HCEC 1CT (cell line): ENCODE measurements at places on chromosomes 16 and 17.
A peak's percentile ranks its signal among the peaks of the same experiment; 100 is the strongest.

DNA sequence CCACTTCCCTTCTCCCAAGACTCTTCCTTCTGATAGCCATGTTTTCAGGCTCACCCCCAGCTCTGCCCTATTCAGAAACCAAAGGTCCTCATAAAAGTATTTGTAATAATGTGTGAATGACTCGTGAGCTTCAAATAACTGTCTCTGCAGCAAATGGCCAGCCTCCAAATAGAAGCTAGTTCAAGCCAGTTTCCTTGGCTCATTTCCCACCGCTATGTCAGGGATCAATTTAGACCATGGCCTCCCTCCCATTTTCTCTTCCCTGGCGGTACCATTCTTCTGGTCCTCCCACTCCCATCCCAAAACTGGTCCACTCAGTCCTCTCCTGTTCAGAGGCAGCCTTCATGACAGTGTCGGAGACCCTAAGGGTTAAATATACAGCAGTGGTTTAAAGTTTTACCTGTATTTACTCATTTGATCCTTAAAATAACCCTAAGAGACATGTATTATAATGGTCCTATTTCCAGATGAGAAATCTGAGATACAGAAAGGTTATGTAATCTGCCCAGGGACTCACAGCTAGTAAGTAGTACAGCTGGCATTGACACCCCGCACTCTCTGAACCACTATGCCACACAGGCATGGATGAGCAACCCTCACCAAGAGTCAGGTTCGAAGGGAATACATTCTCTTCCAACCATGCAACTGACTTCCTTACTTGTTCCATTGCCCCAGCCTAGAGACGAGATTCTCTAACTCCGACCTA, 42.9 kb downstream of the GAS7 start:
- DNase-seq = no peak

- no peak for DNase-seq
Observed at GRCh38 chr17:65780111-65780510, 218.7 kb upstream of the AXIN2 start.

DNA sequence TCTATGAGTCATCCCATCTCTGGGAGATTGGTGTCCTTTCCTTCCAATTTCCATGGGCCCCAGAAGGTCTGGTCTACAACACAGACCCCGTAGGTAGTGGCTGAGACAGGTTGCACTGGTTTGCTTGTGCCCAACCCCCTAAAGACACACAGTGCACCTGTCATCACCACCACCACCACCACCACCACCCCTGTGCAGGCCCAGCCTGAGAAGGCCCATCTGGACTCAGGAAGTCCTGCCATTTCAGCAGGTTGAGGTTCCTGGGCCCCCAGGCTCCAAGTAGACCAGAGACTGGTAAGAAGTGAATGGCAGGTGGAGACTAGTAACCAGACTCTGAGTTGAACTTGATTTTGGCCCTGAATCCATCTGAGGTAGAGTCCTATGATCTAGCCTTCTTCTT, 25.9 kb upstream of the PHB1 start:
- DNase-seq = no peak

- no peak for DNase-seq
Observed at GRCh38 chr16:85473323-85473722, 139.8 kb upstream of the GSE1 start.

GRCh38 chr16:19135896-19136438, 22.2 kb downstream of the ITPRIPL2 start:
- DNase-seq = peak; percentile 50

DNA sequence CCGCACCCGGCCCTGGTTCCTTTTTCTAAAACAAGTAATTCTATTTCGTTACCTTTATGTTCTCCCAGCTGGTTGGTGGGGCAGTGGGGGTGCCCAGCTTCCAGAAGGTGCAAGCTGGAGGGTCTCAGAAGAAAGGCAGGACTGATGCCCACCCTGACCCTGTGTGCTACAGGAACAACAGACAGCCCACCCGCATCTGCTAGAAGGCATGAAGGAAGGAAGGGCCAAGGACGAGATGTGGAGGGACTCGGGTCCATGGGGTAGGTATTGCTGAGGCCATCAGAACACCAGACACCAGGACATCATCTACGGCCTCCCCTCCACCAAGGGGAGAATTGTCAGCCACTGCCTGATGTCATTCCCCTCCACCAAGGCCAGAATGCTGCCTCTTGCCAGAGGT, 6.4 kb upstream of the CYTH1 start:
- no peak for DNase-seq

DNA sequence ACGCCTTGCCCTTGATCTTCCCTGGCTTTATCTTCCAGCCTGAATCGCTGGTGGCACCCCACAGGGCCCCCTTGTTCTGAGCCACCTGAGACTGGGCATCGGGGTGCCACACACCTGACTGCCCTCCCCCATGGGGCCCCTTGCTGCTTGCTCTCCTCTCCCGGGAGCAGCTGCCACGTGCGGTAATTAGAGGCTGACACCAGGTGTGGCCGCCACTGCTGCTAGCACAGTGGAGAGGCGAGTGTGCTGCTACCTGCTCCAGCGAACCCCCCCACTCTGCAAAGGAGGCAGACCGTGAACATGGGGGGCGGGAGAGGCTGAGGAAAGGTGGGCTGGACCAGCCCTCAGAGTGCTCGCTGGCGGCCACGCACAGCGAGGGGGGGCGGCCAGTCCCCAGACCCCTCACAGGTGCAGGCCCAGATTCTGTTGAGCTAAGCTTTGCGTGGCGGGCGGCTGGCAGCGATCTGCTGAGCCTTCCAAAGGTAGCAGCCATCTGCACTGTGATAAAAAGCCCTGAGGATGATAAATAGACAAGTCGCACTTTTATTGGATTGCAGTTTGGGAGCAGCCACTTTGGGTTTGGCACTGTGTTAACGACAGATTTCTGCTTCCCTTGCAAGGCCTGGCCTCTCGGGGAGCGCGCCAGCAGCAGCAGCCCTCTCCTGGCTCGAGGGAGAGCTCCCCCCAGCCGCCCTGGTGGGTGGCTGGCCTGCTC, 167.9 kb upstream of the GSE1 start:
- DNase-seq = no peak

GRCh38 chr16:63185235-63185780, 1149.1 kb upstream of the CDH8 start:
- no peak for DNase-seq

GRCh38 chr17:79810130-79811010, 13.5 kb upstream of the CBX8 start:
- DNase-seq = peak; percentile 88

- DNase-seq = no peak
Observed at GRCh38 chr17:61470530-61471136, 18.4 kb downstream of the TBX4 start.

GRCh38 chr17:50266384-50267073, 7.7 kb upstream of the TMEM92 start:
- peak; percentile 69 for DNase-seq

GRCh38 chr16:68361485-68361884, 50.7 kb downstream of the PRMT7 start:
- DNase-seq = no peak

DNA sequence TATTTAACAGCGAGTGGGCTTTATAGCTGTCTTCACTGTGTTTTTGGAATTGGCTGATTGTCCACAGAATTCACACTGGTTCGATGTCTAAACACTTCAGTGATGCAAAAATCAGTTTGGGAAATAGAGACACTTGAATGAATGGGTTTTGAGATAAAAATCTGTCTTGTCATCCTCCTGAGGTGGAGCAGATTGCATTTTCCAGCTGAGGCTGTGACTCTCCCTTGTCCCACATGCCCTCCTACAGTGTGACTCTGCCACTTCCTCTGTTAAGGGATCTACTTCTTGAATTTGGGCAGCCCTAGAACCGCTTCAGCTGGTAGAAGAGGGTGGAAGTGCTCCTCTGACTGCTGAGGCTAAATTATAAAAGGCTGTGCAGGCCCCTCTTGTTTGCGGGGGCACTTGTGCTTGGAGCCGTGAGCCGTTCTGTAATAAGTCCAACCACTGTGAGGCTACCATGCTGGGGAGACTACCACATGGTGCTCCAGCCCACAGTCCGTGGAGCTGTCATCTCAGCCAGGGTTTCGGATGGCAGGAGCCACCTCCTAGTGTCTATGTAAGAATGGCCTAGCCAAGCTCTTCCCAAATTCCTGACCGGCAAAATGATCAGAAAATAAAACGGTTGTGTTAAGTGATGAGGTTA, 175.9 kb downstream of the SPECC1 start:
- DNase-seq = no peak

DNA sequence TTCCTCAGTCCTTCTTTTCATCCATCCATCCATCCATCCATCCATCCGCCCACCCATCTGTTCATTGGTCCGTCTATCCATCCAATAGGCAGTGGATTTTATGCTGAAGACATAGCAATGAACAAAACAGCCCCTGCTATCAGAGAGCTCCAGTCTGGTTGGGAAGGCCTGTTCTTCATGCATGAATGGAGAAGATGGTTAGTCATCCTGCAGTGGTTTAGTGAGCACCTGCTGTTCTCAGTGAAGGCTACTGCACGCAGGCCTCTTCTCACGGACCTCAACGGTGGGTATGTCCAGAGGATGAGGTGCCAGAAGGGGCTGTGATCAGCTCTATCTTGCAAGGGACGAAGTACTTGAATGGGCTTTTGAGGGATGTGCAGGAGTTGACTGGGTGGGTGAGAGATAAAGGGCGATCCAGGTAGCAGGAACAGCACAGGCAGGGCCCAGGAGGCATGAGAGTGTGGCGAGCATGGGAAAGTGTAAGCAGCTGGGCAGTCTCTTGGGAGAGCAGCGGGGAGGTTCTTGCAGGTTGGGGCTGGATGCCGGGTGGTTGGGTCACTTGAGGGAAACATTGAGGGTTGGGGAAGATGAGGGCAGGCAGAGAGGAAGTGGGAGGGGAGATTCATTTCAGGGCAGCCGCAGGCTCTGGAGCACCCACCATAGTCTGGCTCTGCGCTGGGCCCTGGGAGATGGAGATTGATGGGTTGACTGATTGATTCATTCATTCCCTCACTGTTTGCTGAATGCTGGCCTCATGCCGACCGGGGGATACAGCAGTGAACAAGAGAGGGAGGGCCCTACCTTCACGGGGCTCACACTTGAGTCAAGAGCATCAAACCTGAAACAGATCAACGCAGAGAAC, 115.0 kb upstream of the CIBAR2 start:
- DNase-seq = no peak

DNA sequence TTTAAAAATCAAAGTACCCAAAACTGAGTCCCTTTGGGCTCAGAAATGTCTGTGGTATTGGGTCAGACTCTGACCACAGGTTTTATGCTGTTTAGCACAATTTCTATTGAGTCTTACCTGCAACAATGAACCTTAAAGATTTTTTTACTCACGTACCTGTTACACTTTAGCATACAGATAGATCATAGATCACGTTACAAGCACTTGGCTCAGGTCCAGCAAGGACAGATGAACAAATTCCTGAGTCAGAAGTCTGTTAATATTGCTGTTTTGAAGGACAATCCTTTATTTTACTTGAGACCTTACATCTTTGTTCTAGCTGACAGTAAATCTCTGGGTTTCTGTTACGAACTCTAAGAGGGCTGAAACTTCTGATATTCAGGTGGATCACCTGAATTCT, 12.8 kb downstream of the SLC7A6OS start:
- no peak for DNase-seq

GRCh38 chr17:63191610-63192009, 225.6 kb downstream of the TANC2 start:
- no peak for DNase-seq

DNA sequence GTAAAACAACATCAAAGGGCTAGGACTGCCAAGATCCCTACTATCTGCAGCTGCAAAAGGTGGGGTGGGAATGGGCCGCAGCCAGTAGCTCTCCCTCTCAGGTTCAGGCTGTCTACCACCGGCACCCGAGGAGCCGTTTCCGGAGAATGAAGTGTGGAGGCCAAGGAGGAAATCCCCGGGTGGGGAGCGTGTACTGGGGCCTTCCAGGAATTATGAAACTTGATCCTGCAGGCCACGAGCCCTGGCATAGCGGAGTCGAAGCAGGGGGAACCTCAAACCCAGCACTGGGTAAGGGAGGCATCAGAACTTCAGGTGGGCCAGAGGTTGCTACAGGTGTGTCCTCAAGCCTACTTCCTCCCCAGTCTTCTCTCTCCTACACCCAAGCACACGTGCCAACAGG, 5.1 kb downstream of the INPP5K start:
- DNase-seq = no peak

- DNase-seq = no peak
Observed at GRCh38 chr16:86571530-86571915, 4.9 kb downstream of the FOXC2 start.

- DNase-seq = no peak
Observed at GRCh38 chr16:84218176-84218823, 21.5 kb downstream of the KCNG4 start.

GRCh38 chr16:49250689-49251088, 30.9 kb downstream of the CBLN1 start:
- no peak for DNase-seq

DNA sequence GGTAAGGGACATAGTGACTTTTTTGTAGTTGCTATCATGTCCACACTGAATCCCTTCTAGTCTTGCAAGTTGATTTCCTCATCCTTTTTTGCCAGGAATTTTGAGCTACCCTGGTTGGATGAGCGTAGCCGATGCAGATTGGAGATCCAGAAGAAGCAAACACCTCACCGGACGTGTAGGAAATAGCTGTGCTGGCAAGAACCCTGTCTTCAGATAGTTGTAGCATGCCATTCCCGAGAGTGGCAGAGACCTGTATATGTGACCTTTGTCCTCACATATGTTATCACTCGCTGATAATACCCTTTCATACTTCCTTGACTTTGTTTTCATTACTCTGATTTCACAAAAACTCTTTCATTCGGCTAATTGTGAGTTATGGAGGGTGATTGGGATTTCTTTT, 6.2 kb upstream of the CASC3 start:
- no peak for DNase-seq

DNA sequence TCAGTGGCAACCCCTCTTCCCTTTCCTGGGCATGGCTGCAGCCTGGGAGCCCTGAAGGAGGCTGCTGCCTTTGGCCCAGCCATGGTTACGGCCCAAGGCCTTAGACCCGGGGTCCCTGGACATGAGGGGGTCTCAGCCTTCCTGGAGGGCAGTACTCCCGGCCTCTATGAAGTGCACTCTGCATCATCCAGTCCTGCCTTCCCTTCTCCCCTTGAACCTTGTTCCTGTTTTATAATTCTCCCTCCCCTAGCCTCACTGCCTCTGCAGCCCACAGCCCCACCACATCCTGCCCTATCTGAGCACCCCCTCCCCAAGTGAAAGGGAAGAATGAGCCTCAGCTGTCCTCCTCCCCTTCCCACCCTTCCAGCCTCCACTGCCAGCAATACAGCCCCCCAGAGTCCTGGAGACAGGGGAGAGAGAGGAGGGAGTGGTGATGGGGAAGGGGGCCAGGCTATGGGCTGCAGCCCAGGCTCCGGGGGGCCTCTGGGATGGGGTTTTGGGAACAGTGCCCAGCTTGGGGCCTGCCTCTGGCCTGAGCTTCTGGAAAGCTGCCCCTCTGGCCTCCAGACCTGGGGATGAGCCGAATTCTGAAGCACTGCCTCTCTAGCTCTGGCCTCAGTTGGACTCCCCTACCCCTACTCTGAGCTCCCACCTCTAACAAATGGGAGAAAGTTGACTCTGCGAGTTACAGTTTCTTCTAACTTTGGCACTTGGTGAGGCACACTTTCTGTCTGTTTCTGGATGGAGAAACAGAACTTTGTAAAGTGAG, 7.6 kb downstream of the CCR7 start:
- DNase-seq = no peak

- no peak for DNase-seq
Observed at GRCh38 chr16:11636172-11636721, 32.0 kb upstream of the SNN start.

- DNase-seq = no peak
Observed at GRCh38 chr16:23394141-23394831, 58.7 kb downstream of the COG7 start.

GRCh38 chr17:55318081-55318480, 53.3 kb downstream of the HLF start:
- DNase-seq = no peak
